ENCODE measurements at places on chromosomes 3 and 15.

DNA sequence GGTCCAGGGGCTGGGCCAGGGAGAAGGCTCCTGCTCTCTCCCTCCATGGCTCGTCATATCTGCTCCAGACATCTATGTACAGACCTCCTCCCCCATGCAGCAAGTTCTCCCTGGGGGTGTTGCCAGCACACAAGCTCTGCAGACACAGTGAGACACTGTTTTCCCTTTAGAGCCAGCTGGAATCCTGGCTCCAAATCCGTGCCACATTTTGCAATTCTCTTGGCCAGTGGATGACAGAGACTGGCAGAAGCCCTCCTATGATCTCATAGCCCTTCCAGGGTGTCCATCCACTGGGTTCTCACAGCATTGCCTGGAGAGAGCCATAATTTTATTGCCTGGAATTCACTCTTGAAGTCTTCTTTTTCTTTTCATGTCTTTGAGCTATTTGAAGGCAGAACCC is 203.9 kb downstream of the TLE3 start:
- peak; percentile 90 for DNase-seq

GRCh38 chr15:31338879-31339557 is 12.4 kb downstream of the KLF13 start:
- peak; percentile 63 for DNase-seq

DNA sequence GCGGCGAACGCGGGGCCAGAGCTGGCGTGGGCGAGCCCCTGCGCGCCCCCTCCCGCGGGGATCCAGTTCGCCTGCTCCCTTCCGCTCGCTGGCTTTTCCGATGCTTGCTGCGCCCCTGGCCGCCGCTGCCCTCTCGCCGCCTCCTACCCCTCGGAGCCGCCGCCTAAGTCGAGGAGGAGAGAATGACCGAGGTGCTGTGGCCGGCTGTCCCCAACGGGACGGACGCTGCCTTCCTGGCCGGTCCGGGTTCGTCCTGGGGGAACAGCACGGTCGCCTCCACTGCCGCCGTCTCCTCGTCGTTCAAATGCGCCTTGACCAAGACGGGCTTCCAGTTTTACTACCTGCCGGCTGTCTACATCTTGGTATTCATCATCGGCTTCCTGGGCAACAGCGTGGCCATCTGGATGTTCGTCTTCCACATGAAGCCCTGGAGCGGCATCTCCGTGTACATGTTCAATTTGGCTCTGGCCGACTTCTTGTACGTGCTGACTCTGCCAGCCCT is 721 bp downstream of the P2RY1 start:
- no peak for DNase-seq

DNA sequence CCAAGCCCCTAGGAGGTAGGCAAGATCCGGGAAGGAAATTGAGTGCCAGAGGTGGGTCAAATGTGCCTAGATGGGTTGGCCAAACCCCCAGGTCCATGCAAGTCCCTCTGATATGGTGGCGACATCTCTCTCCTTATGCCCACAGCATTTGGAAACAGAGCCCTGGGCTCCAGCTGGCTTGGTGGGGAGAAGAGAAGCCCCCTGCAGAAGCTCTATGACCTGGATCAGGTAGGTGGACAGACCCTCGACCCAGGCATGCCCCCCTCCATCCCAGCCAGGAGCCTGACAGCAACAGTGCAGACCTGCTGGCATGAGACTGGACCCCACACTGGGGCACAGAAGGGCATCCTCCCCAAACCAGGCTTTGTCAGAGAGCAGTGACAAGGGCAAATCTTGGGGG is 12.2 kb downstream of the CHST13 start:
- no peak for DNase-seq

DNA sequence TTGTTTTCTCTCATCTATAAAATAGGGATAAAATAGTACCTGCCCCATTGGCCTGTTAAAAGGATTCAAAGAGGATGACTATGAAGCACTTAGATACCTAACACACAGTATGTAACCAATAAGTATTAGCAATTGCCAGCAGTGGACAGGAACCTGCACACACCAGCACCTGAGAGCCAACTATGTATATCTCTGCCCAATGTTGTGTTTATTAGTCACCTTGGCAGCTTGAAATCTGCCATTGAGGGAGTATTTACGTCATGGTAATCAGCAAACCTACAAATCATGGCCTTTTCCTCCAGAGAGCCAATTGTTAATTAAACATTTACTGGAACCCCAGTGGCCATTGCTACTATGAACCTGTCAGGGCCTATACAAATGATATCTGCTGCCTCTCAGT is 13.8 kb downstream of the LARS2 start:
- DNase-seq: no peak

DNA sequence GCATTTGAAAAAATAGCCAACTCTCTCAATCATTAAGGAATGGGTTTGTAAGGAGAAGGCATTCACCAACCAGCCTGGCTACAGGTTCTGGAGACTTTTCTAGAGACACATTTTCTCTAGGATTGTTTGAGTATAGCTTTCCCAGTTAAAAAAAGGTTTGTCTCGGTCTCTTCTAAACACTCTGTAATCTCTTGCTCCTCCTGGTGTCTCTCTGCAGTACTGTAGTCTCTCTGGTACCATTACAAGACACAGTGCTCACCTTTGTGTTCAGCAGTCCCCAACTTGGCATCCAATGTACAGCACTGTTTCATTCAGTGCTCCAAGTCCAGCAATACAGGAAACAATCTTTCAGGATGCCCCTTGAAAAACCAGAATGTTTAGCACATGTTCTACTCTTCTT is 534.4 kb downstream of the ZNF385D start:
- DNase-seq: no peak

- DNase-seq: no peak
Measured at GRCh38 chr3:188187053-188187452, 33.1 kb downstream of the LPP start.

- DNase-seq: no peak
Measured at GRCh38 chr3:172449466-172450149, 1.4 kb upstream of the GHSR start.
